ENCODE measurements at places on chromosomes 1 and 21.

- DNase-seq = peak; percentile 39
Measured at GRCh38 chr1:113980110-113980509, 836 bp downstream of the OLFML3 start.

GRCh38 chr1:17689011-17689410, 66.1 kb upstream of the ACTL8 start:
- DNase-seq = no peak

DNA sequence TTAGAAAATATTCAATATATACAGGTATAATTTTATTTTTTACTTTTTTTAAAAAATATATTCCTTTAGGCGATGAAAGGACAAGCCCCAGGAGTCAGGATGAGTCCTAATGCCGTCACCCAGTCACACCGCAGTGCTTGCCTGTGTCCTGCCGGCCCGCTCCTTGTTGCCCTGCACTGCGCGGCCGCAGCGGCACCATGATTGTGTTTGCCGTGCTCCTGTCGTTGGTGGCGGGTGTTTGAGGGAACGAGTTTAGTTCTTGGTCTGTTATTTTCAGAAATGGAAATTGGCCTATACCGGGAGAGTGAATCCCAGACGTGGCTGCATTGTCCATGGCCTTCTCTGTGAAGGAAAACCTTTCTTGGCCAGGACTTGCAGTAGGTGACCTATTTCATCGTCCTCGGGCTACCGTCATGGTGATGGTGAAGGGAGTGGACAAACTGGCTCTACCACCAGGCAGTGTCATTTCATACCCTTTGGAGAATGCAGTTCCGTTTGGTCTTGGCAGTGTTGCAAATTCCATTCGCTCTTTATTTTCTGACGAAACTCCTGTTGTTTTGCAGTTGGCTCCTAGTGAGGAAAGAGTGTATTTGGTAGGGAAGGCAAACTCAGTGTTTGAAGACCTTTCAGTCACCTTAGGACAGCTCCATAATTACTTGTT, 45.9 kb upstream of the CRB1 start:
- no peak for DNase-seq

DNA sequence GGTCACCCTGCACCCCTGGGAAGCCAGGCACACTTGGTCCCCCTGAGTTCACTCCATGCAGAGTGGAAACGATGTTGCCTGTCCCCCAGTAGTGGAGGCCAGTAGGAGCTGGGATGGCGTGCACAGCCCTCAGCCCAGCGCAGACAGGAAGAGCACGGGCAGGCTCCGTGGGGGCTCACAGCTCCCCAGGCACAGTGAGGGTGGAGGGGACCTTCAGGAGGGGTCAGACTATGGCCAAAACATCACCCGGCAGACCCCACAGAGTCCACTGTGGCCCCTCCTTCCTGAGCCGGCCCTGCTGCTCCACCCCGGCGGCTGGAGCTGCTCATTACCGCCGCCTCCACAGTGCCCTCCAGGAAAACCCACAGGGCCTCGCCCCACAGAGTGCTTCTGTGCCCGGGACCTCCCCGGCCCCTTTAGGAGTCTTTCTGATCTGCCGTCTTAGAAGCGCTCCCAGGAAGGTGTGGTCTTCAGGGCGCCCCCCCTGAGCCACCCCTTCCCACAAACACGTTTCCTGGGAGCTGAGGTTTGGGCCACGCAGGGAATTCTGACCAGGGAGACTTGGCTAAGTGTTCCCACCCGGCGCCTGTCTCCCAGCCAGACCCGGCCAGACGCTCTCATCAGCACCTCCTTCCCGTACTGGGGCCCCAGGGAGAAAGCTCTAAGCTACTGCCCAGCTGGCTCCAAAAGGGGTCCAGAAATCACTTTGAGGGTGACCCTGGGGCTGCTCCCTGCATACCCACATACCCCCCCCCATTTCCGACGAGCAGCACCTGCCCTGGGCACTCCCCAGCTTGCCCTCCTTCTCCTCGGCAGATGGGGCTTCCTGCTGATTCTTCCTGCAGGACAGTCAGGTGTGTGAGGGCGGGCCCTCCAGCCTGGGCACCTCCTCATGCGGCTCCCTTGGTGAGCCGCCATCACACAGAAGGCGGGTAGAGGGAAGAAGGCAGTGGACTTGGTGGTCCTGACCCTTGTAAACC, 38.8 kb downstream of the RIPK4 start:
- no peak for DNase-seq

GRCh38 chr21:37119421-37120218, 46.6 kb downstream of the TTC3 start:
- no peak for DNase-seq

GRCh38 chr1:23546897-23547584, 12.3 kb downstream of the ID3 start:
- no peak for DNase-seq

GRCh38 chr1:24212376-24212775, 25.3 kb upstream of the IFNLR1 start:
- no peak for DNase-seq

DNA sequence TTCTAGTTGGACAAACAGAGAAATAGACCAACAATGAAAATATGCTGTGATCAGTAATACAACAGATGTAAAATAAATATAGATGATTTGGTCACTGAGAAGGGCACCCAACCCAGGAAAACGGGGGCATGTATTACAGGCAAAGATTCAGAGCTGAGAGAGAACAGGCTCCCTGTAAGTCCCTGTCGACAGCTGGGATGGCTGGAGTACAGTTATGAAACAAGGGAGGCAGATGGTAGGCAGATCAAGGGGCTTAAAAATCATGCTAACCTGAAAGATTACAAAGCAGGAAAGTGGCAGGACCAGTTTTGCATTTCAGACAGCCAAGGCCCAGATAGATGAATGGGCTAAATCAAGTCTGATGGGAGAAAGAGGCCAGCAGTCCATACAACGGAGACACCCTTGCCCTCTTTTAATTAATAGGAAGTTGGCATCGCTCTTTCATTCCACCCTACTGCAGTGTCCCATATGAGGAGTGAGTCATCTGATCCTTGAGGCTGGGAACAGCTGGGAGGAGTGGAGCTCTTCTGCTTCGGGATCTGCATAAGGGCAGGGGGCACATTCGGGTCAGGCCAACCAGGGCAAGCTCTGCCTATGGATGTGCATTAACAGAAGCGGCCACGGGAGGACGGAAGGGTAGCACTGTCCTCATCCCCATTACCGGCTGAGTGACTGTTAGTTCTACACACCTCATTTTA, 171.1 kb downstream of the DAB1 start:
- no peak for DNase-seq

DNA sequence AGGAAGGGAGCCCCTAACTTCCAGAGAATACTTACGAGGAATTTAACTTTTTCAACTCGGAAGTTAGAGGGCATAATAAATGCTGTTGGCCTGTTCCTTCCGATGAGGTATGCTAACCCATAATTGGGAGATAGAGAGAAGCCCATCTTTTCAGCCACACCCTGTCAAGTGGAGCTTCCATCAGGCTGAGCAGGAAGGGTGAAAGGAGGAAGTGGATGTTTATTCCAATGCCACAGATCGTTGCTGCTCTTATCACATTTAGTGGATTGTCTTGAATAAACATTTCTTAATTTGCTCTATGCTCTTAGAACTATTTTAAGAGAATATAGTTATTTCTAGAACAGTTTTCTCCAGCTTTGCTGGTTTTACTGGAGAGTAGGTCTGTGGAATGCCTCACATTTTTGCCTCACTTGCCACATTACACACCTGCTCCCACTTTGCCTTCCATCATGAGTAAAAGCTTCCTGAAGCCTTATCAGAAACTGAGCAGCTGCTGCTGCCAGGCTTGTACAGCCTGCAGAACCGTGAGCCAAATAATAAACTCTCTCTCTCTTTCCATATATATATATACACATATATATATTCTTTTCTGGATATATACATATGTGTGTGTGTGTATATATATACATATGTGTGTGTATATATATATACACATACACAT, 60.0 kb upstream of the RGS21 start:
- DNase-seq = no peak

DNA sequence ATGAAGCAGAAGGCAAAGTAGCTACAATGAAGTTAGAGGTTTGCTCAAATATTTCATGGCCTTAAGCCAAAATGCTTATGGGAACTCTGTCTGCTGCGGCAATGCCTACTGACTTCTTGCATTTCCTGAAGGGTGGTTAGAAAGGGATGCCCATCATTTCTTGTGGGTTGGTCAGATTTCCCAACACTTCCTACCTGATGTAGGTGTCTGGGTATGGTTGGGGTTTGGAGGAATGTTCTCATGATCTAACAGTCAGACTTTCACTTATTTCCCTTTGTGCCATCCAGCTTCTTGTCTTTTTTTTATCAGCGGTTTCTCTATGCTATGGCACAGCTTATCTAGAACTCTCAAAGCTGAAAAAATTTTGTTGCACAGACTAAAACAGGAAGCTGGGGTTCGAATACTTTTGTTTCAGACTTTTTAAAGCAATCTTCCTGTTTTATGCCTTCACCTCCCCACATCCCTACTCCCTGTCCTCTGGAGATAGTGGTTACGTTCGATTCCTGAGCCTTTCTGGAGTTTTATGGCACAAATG, 307.7 kb downstream of the USP25 start:
- DNase-seq = no peak

GRCh38 chr1:161127649-161128048, 4.8 kb downstream of the DEDD start:
- no peak for DNase-seq

- peak; percentile 37 for DNase-seq
Measured at GRCh38 chr21:25421321-25422028, 185.8 kb downstream of the MRPL39 start.

DNA sequence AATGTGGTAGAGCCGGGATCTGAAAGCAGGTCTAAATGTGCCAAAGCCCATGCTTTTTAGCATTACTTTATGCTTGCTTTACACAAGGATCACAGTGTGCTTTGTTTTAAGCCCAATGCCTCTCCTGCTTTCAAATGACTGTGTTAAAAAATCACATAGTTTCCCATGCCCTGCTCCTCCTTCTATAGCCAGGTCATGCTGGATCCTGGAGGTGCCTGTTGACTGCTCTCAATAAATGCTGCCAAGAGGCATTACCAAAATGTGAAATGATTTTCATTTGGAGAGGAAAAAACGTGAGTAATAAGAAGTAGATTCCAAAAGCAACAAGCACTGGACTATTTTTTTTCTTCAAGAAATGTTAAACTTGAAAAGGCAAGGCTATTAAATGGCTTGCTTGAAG, 420.7 kb upstream of the USP24 start:
- no peak for DNase-seq

- no peak for DNase-seq
Measured at GRCh38 chr1:196302420-196302819, 305.8 kb downstream of the KCNT2 start.

DNA sequence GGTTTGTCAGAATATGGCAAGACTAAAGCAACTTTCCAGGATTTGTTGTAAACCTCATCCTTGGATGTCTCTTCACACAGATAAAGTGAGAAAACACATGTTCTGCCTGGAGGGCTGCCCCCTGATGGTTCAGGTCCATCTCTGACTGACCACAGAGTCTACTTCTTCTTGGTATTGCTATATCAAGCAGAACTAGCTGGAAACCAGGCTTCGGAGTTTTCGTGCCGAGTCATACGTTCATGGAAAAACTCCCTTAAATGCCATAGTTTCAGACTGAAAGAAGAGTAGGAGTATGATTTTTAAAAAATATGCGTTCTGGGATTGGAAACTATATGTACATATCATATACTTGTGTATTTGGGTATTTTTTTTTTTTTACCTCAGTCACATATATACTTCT, 5.8 kb downstream of the OR10T2 start:
- DNase-seq = no peak

DNA sequence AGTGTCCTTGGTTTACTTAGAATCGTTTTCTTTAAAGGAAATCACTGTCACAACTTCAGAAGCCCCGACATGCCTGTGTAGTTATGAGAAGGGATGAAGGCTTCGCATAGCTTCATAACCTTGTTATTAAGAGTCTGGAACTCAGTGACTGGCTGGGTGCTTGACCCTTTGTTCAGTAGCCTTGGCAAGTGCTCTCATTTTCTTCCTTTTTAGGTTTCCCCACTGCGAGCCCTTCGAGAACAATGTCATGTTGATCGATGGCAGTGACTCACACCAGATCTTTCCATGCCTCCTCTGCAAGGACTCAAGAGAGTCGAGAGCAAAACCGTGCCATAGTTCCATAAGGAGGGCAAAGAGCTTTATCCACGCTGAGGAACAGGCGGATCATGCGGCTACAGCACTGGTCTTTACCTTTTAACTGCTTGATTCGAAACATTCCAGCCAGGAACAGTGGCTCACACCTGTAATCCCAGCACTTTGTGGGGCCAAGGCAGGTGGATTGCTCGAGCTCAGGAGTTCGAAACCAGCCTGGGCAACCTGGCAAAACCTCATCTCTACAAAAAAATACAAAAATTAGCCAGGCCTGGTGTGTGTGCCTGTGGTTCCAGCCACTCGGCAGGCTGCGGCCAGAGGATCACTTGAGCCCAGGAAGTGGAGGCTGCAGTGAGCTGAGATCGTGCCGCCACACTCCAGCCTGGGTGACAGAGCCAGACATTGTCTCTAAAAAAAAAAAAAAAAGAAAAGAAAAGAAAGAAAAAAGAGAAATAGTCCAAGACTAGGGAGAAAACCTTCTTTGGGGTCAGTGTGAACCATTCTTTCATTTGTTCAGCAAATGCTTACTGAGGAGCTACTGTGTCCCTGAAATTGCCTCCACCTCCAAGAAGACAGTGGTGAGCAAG, 95.4 kb upstream of the ERRFI1 start:
- peak; percentile 91 for DNase-seq

DNA sequence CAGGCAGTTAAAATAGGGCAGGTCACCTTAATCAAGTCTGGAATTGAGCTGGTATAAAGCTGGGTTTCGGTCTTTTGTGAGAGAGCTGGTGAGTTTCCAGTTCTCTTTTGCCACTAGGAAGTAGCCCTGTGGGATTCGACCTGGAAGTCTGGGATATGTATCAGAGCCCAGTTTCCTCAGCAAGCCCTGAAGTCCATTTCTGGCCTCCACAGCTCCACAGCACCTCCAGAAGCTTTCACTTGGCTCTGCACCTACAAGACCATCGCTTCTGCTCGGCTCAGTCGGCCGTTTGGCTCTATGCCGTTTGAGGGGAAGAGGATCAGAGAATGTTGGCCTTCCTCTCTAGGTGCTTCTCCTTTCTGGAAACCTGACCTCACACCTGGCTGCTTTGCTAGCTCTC, 148.0 kb downstream of the GALNT2 start:
- DNase-seq = peak; percentile 82

DNA sequence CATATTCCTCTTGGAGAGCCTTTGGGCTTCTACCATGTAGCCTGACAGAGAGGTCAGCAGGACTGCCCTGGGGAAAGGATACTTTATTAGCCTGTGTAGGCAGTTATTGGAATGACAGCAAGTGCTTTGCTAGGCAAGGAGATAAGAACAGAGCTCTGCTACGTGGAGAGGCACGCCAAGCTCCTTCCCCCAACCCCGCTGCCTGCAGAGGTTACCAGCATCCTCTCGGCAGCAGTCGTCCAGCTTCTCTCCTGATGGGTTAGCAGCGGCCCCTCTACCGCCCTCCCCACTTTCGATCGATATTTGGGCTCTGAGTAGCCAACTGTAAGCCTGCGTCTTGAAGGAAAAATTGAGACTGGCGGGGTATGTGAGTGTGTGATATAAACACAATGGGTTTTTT, 122.3 kb downstream of the DHRS3 start:
- DNase-seq = no peak

DNA sequence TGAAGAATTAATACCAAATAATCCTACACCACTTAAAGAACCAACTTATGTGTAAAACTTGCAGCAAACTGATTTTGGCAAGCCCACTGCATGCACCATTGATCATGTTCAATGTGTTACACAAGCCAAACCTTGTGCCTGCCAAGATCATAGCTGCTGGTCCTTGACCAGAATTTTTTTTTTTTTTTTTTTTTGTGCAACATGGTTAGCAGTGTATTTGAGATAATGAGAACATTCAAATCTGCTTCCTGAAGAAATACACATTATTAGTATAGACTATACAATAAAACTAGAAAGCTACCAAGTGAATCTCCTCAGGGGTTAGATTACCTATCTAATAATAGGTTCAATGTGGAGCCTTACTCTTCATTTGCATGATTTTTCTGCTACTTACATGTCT, 421.0 kb downstream of the MRPL39 start:
- DNase-seq = peak; percentile 30

Data from stomach (tissue), 19 donors.